ENCODE measurements at places on chromosomes 4 and X.

DNA sequence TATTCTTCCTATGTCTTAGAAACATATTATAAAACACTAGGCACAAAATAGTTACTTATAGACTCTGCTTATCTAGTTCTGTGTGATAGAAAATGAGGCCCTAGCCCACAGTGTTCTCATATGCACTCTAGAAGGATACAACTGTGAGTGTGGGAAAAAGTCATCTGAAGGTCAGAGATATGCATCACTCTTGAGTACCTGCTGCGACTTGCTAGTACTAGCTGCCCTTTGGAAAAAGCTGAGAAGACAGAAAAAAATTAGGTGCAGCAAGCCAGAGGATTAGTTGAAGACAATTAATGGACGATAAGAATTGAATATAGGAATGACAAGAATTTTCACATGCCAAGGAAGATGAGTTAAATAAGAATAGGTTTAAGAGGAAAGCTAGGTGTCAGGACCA, 61.3 kb downstream of the MTHFD2L start:
- DNase-seq, result no peak

DNA sequence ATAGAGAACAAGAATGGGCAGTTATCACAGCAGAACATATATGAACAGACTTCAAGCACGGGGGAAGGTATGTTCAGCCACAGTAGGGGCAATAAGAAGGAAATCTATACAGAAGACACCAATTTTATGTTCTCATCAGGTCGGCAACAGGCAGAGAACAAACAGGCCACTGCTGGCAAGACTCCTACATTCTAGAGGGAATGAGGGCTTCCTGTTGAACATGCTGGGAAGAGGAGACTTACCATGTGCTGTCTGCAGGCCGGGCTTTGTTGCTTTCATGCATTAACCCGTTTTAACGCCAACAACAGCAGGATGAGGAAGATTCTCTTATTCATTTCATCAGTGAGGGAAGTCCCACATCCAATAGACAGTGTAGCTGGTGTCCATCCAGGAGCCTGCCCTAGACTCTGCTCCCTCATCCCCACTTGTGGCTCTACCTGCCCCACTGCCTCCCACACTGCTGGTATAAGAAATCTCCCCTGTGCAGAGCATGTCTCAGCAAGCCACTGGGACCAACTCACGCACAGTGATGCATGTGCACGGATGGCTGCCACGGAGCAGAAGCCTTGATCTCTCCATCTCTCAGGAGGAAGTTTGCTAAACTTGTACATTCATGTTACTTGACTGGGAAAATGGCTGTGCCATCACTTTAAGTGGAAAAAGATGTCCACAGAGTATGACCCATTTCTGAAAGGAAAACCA, 84.5 kb downstream of the ACOX3 start:
- DNase-seq, result no peak

- no peak for DNase-seq
These were observed 256.6 kb upstream of the NOCT start for GRCh38 chr4:138758876-138759553.

DNA sequence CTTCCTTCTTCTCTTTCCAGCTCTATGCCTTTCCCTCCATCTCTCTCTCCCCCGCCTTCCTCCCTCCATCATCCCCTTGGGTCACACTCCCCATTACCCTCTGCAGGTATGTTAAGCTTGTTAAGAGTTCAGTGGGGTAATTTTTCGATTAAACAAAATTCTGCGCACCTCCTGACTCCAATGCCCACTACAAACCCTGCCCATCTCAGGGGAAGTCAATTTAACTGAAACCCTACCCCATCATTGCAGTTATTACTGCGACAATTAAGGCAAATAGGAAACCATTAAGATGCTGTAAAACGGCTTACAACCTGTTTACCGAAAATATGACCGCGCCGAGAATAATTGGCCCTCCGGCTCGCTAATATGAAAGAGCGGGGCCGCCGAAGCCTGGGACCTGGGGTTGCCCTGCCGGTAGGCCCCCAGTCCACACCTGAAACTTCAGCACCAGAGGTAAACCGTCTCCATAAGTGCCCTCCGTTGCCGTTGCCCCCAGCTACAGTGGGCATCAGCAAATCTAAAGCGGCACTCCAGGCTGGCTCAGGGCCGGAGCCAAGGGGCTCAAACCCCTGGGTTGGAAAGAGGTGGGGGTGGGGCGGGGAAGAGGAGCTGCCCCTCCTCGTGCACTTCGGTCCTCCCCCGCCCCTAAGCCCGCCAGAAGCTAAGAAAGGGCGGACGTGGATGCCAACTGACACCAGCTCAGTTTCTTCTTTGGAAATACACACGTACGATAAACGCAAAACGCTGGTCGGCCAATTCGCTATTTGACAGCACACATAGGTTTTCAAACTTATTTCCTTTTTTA, 4.8 kb downstream of the ARX start:
- DNase-seq, result no peak

GRCh38 chrX:132877954-132878536, 80.4 kb downstream of the HS6ST2 start:
- DNase-seq, result no peak

DNA sequence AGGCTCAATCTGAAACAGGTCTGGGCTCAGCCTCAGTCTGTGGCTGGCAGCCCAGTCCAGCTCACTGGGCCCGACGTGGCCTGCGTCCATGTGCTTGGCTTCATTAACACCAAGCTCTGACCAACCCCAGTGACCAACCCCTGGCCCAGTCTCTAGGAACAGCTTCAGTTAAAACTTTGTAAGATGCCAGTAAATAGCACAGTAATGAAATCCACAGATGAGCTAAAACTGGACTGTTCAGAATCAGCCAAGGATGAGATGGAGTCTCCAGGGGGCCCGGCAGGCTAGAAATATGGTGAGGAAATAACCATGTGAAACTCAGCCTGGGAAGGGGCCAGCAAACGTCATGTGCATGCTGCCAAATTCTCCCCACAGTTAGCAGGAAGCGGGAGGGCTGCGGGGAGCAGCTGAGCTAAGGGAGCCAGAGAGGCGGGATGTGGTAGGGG, 37.1 kb upstream of the XPNPEP2 start:
- DNase-seq, result no peak
